ENCODE measurements at places on chromosomes 5 and 9.

DNA sequence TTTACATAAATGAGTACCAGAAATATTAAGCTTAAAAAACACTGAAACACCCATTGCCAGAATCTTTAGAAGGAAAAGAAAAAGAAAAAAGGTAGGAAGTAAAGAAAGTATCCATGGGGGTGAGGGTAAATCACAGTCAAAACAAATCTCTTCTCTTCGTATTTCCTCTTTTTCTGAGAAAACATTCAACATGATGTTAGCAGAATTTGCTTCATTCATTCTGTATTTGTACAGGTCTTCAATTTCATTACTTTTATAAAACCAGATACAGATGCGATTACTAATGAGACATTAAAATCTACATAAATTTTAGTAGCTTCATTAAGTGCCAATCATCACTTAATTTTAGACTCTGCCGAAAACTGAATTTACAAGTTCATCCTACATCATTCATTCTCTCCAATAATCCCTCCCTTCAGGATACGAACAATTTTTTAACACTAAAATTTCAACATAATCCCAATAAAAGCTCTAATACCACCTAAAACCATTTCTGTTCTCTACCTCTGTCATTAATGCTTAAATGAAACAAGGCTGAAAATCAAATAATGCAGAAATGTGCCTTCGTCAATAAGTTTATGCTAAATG lies 7.0 kb downstream of the NR3C1 start:
- no peak for DNase-seq

DNA sequence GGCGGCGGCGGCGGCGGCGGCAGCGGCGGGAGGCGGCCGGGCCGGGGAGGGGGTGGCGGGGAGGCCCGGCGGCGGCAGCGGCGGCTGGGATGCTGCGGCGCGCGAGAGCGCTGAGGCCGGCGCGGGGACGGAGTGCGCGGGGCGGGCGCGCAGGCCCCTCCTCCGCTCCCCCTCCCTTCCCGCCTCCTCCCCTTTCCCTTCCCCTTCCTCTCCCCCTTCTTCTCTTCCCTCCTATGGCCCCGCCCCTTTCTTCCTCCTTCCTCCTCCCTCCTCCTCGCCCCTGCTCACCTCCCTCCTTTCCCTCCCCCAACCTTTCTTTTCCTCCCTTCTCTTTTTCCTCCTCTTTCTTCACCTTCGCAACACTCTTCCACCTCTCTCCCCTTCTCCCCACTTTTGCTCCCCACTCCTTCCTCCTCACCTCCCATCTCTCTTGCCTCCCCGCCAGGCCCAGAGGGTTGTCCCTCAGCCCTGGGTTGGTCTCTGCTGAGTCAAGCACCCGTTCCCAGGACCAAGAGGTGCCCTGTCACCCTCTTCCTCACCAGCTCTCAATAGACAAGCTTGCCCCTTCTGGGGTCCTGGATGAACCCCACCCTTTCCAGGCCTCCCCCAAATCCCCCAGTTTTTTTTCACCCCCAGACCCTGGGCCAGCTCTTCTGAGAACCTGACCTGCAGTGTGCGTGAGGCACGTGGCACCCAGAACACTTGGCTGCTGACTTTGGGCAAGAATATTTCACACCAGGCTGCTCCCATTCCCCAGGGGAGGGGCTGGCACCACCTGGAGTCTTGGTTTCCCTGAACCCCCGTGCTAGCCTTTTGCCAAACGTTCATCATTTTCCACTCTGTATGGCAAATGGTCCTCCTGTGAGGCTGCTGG lies at the start of gene SEMA4D:
TSS of gene SEMA4D (minus strand) at position 136 of the 874 bp plus-strand sequence. CDS start 92,657 bp downstream, outside the sequence.
- DNase-seq: peak; percentile 60

DNA sequence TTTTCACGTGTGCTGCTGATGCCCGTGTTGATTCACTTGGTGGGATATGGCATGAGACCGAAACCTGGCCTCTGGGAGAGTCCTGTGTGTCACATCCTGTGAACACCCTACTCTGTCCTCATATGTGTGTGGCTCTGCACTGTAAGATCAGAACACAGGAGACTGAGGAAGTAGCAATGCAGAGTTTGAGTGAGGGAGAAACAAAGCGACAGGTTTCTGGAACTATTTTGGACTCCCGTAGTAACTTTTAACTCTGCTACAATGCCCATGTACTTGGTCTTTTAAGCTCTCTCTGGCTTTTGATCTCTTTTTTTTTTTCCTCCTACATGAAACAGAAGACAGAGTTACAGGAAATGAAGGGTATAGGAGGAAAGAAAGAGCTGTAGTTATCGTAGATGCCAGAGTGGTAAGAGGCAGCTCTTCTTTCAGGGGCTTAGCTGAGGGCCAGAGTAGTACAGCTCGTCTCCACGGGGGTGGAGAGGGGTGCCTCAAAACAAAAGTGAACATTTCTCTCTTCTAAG lies 26.6 kb downstream of the GRAMD2B start:
- peak; percentile 40 for DNase-seq

DNA sequence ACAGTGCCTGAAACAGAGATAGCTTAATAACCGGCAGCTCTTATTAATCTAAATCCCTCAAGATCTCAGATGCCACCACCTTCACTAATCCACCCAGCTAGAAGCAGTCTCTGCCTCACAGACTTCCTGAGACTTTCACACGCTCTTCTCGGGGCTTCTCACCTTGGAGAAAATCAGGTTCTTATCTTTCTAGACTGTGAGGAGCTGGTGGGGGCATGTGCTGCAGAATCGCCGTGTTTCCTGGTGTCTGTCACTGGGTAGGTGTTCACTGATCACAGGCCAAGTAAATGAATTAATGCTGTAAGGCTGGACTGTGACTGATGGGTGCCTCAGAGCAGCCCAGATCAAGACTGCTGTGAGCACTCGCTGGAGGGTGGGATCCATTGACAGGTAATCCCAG lies 101.7 kb downstream of the PSD2 start:
- DNase-seq: no peak

GRCh38 chr9:71710201-71710600 lies 58.1 kb downstream of the CEMIP2 start:
- no peak for DNase-seq

DNA sequence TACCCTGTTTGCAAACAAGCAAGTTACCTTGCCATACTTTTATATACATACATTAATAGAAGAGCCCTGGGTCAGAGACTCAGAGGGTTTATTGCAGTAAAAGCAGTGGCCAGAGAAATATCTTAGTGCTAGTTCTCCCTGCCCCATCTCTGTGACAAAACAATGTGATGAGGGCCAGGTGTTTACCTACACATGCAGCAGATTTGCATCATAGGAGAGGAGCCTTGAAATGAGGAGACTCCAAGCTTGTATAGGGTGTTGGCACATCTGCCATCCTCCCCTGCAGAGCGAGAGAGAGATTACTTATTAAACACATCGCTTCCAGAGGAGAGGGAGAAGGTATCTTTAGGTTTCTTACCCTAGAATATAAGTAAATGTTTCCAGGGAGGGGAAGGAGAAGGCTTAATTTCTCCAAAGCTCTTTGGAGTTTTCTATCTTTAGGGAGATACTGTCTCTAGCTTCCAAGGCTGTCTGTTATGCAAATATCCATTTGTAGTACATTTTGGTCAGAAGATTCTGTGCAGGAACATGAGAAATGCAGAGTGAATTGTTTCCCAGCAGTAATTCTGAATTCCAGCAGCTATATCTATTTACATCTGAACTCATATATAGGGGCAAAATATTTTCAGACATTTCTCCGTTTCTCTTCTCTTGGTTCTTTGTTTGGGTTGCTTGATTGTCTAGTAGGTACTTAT lies 15.7 kb downstream of the FER start:
- DNase-seq: no peak

DNA sequence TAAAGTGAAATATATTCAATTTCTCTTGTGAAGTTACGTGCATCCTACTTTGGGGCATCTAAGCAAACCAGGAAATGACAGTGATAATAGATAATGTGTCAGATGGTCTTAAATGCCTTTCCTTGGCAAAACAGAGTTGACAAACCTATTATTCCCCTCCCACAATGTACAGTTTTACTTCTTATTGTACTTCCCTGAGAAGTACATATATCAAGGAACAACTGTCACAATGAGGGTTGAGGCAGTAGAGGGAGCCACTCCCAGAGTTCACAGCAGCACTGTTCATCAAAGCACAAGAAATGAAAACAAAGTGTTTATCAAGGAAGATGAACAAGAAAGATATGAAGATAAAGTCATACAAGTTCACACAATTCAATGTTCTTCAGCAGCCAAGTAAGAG lies 41.1 kb downstream of the ELAVL2 start:
- DNase-seq: no peak

- DNase-seq: no peak
Measured at GRCh38 chr9:113160571-113160970, 9.8 kb downstream of the SLC31A2 start.

GRCh38 chr5:139207297-139208000 lies 9.3 kb upstream of the SIL1 start:
- no peak for DNase-seq

GRCh38 chr9:126619361-126620135 lies 5.8 kb downstream of the LMX1B start:
- no peak for DNase-seq

DNA sequence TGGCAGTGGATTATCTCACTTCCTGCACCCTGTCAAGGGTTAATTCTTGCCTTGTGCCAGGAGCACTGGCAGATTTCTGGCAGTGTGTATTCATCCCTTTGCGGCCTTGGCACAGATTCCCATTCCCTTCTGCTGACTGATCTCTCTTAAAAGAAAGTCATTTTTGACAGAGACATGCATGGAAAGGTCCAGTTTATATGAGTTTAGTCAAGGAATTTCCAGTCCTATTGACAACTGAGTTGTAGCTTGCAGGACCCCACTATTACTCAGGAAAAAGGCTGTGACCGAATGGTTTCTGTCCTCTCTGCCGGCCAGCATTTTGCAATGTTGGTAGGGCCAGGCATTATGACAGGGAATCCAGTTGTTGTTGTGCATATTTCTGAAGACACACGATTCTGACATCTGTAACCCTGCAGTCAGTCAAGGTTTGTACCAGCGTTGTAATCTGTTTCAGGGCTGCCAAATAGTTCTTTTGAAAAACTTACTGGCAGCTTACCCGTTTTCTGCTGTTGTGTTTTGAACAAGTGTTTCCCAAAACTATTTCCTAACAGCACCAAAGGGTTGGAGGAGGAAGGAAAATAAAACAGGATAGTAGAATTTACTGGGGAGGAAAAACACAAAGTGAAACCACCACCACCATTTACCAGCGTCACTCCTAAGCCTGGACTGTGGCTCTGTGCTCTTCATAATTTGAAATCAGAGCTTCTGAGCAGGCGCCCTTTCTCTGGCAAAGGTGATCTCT lies 243.4 kb upstream of the KLF4 start:
- peak; percentile 80 for DNase-seq

- no peak for DNase-seq
Measured at GRCh38 chr5:173735691-173736090, 119.2 kb upstream of the BOD1 start.

- DNase-seq: peak; percentile 40
Measured at GRCh38 chr5:131109540-131110255, 55.4 kb downstream of the HINT1 start.

DNA sequence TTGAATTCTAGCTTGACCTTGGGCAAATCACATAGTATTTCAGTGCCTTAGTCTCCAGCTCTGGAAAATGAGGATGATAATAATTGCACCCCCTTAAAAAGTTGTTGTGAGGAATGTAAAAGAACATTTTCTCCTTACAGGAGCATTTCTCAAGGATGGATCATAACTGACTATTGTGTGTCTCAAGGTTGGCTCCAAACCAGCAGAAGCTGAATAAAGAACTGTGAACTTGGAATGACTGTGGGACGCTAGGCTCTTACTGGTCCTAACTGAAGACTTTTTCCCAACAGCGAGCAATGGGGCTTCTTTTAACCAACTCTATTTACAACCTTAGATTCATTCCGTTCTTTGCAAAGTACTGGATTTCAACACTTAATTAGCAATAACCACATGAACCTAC lies 26.2 kb upstream of the GLRX start:
- DNase-seq: peak; percentile 81

GRCh38 chr5:74400067-74400466 lies 240.5 kb downstream of the ENC1 start:
- DNase-seq: no peak
